Naive thymus-derived CD4-positive, alpha-beta T cell (primary cell): ENCODE measurements at places on chromosomes 12 and 14. TPM values are rescaled to one million over a fixed set of nuclear protein-coding genes. Genes with fewer than 3 reads are reported as not detected.

- no peak for DNase-seq
Measured at GRCh38 chr12:96036765-96037455, 1.5 kb upstream of the LTA4H start.

- no peak for DNase-seq
Measured at GRCh38 chr14:29352706-29353080, 575.0 kb downstream of the PRKD1 start.

Gene MSI1
- not detected for polyA plus RNA-seq

Gene FBLN5
- polyA plus RNA-seq, result 30.5 TPM

DNA sequence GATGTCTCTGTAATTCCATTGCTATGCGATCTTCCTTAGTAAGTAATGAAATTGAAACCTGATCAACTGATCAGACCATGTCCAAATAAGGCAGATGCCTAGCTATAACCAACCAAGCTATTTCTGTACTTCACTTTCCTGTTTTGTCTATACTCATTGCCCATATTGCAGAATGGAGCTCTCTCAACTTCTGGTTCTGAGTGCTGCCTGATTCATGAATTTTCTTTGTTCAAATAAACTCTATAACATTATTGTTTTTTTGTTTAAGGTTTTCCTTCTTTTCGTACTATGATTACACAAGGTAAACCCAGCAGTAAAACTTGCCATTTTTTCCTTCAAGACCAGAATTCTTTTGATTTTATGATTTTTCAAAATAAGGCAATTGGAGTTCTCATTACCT is 16.3 kb downstream of the COX16 start:
- no peak for DNase-seq

Gene CLEC4D
- not detected for polyA plus RNA-seq

- no peak for DNase-seq
Measured at GRCh38 chr12:46549527-46550265, 177.1 kb upstream of the SLC38A2 start.

GRCh38 chr14:62854951-62855350 is 190.3 kb downstream of the KCNH5 start:
- no peak for DNase-seq

DNA sequence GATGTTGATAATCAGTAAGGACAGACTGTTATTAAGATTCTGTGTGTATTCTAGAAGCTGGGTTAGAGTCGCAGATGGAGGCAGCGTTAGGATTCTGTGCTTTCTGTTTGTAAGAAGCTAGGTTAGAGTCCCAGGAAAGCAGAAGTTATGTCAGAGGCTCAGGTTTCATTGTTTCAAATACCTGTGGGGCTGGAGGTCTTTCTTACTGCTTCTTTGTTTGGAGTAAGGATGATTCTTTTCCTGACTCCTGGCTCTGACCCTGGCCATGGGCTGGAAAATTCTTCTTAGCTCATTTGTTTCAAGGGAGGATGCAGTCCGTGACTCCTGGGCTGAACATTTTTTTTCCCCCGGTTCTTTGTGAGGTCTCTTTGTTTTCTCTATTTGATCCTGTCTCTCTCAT is 5.2 kb downstream of the MUCL1 start:
- DNase-seq, result no peak

DNA sequence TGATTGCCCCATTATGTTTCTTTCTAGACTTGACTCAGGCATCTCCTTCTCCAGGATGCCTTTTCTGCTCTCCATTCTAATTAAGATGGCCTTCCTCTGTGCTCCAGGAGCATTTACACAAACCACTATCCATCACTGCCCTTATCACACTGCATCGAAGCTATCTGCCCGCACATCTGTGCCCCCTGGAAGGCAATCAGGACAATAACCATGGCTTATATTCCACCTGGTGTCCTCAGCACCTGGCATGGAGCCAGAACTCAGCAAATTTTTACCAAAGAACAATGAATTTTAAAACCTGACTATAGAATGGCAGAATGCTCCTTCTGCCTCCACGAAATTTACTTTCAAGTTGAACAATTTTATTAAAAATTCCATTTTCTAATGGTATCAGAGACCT is 465.8 kb downstream of the APAF1 start:
- no peak for DNase-seq

GRCh38 chr14:61221906-61222305 is 59.2 kb downstream of the TMEM30B start:
- DNase-seq, result no peak

Gene LYSET
- polyA plus RNA-seq, result 47.7 TPM

Gene OR6C2
- polyA plus RNA-seq, result not detected

Gene MGAT4C
- polyA plus RNA-seq, result not detected

Gene PTGDR
- 0.35 TPM for polyA plus RNA-seq

Gene PLEKHG7
- not detected for polyA plus RNA-seq

- DNase-seq, result peak; percentile 53
Measured at GRCh38 chr14:23631702-23632460, 4.3 kb upstream of the DHRS2 start.

Gene LHX5
- not detected for polyA plus RNA-seq
